ENCODE measurements at places on chromosomes 2 and 18.

- no peak for DNase-seq
Observed at GRCh38 chr2:210477496-210477895, 937 bp upstream of the LANCL1 start.

GRCh38 chr2:221588306-221588985 lies 16.3 kb upstream of the EPHA4 start:
- no peak for DNase-seq

GRCh38 chr2:21759819-21760218 lies 636.1 kb downstream of the TDRD15 start:
- no peak for DNase-seq

- DNase-seq: no peak
Observed at GRCh38 chr2:173008786-173009185, 66.9 kb upstream of the MAP3K20 start.

- no peak for DNase-seq
Observed at GRCh38 chr2:86416146-86416545, 25.0 kb upstream of the KDM3A start.

GRCh38 chr2:29731948-29732347 lies 189.4 kb downstream of the ALK start:
- DNase-seq: no peak

- no peak for DNase-seq
Observed at GRCh38 chr18:14964406-14964805, 216.4 kb downstream of the ANKRD30B start.

- no peak for DNase-seq
Observed at GRCh38 chr18:59012815-59013705, 126.6 kb upstream of the SEC11C start.

DNA sequence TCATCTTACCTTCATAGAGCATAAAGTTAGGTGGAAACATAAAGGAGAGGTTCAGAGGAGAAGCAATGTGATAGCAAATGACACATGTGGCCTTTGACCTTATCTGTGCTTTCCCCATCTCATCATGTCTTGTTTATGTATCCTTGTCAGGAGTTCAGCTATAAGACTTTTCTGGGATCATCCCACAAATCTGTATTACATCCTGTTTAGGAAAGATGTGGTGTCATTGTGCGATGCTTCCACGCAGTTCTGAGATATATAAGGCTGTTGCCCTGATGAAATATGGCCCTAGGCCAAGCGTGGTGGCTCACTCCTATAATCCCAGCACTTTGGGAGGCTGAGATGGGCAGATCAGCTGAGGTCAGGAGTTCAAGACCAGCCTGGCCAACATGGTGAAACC lies 15.5 kb upstream of the MGAT5 start:
- DNase-seq: no peak

GRCh38 chr2:149064365-149064841 lies 25.9 kb downstream of the LYPD6B start:
- no peak for DNase-seq

DNA sequence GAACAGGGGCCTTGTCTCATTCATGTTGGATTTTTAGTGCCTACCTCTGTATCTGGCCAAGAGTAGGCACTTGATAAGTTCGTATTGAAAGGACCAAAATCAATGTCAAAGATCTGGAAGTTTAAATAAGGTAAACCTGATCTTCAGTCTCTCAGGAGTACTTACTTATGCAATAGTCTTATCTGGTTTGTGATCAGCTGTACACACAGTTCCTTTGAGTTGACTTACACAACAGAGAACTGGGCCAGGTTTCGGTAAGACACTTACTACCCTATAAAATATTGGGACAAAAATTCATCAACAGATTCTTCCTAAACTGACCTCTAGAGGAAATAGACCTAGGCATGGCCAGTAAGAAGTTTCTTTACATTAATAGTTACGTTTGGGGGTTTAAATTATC lies 113.6 kb upstream of the NXPH2 start:
- no peak for DNase-seq

GRCh38 chr18:8139891-8140406 lies 469.3 kb upstream of the RAB12 start:
- no peak for DNase-seq

DNA sequence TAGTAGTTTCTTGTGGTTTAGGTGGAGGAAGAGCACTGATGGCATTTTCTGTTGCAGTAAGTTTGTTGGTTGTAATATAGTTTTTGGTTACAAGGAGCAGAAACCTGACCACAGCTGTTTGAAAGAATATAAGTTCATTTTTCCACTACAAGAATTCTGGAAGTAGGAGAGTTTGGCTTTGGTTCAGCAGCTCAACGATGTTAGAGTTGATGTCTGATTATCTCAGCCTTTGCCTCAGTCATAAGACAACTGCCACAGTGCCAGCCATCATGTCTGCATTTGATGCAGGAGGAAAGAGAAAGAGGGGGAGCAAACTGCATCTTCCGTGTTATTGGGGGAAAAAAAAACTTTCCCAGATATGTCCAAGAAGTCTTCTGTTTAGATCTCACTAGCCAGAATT lies 119.1 kb downstream of the LYPD1 start:
- DNase-seq: no peak

DNA sequence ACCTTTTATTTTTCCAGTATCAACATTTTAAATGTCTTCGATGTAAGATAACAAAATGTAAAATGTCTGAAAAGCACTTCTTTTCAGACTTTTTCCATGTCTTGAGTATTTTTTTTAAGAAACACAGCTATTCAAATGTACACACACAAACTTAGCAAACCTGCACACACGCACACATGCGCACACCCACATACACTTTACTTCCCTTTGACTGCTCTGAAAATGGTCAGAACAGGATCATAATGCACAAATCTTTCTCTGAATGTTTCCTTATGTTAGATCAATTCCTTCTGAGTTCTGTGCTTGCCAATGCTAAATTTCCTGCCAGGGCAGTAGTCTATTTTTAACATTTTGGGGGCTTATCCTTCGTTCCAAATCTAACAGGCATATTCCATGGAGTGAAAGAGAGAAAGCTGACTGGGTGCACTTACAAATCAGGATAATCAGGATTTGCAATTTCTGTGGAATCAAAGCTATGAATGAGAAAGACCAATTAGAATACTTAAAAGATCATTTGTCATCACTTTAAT lies 136.3 kb downstream of the ZEB2 start:
- DNase-seq: no peak

- no peak for DNase-seq
Observed at GRCh38 chr18:74152857-74153256, 4.5 kb downstream of the TIMM21 start.

GRCh38 chr18:55361492-55362250 lies 226.3 kb downstream of the TCF4 start:
- DNase-seq: no peak

DNA sequence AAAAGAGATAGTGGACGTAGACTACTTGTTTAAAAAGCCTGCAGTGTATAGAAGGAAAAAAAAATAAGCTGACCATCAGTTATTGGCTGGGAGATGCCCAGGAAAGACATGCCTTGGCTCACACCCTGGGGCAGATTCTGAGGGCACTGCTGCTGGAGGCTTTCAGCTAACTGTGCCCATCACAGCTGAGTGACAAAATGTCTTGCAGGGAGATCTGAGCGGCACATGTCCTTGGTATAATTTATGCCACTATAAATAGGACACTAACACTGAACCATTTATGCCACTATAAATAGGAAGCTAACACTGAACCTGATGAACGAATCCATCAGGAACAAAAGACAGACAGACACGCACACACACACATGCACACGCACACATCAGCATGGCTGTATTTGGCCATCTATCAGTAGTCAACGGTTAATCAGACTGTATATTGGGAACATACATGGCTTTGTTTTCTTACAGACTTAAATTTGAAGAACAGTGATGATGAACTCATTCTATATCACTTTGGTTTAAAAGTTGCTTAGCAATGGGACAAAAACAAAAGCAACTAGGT lies 68.2 kb upstream of the NOSTRIN start:
- no peak for DNase-seq

DNA sequence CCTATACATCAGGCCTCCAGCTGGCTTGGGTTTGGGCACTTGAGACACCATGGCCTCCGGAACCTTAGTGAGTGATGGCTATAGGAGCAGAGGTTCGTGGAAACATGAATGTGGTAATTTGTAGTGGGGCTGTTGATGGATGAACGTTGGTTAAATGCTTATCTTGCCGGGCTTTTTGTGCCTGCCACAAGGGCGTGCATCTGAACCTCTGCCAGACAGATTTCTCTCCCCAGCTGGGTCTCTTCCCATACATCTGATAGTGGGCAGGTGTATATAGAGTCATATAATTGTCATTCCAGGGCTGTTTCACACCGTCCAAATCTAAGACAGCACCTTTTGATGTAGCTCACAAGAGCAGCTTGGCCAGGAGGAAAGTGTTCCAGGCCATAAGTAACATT lies 14.7 kb downstream of the LAMA3 start:
- no peak for DNase-seq

DNA sequence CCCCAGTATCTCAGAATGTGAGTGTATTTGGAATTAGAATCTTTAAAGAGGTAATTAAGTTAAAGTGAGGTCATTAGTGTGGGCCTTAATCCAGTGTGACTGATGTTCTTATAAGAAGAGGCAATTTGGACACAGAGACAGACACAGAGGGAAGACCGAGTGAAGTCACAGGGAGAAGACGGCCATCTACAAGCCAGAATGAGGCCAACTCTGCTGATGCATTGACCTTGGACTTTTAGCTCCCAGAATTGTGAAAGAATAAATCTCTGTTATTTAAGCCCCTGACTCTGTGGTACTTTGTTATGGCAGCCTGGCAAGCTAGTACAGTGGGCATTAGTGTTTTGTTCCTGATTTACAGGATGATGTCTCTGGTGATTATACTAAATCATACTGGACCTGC lies 64.6 kb downstream of the LTBP1 start:
- DNase-seq: no peak

DNA sequence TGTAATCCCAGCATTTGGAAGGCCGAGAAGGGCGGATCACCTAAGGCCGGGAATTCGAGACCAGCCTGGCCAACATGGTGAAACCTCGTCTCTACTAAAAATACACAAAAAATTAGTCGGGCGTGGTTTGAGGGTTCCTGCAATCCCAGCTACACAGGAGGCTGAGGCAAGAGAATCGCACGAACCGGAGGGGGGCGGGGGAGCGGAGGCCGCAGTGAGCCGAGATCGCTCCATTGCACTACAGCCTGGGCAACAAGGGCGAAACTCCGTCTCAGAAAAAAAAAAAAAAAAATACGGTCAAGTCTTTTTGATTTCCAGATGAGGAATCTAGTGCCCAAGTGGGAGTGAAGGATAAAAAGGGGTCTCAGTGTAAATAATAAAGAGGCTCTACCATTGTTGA lies 16.5 kb upstream of the MEIS1 start:
- no peak for DNase-seq

DNA sequence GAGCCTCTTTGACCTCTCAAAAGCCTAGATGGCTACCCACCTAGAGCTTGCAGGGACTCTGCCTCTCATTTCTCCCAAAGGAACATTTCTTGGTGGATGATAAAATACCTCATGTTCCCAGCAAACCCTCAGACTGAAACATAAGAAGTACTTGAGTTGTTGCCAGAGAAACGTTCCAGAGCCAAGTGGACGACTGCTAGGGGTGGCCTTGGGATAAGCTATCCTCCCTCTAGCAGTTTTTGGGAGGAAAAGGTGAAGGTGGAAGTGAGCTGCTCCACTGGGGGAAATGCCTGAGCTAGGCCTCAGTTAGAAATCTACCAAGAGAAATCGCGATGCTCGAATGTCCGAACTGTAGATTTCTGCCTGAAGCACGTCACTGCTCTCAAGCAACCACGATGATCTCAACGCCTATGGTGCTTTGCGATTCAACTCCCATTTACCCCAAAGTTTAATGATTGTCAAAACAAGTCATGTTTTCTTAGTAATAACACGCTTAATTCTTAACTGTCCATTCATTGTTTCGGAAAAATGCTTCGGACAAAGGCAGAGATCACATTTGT lies 91.5 kb downstream of the CCBE1 start:
- no peak for DNase-seq

- DNase-seq: no peak
Observed at GRCh38 chr2:70133491-70134322, 46.4 kb downstream of the PCBP1 start.

- no peak for DNase-seq
Observed at GRCh38 chr2:45541450-45541849, 69.6 kb downstream of the SRBD1 start.

GRCh38 chr2:223727562-223727961 lies 109.8 kb downstream of the AP1S3 start:
- no peak for DNase-seq

GRCh38 chr2:213221957-213222356 lies 62.3 kb upstream of the SPAG16 start:
- no peak for DNase-seq

GRCh38 chr2:216652566-216652965 lies 19.3 kb downstream of the IGFBP2 start:
- DNase-seq: no peak

DNA sequence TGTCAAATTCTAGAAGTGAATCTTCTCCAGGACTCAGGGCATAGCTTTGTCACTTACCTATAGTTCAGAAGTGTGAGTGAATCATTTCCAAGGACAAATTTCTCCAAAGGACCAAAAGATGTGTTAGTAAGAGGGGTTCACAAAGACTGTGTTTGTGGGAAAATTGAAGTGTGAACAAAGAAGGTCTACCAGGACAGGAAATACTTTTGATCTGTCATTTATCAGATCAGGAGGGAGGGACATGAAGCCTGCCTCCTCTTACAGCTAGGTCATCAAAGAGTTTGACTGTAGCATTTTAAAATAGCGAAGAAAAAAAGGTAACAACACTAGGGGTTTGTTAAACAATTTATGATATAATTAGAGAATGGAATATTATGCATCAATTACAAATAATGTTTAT lies 2.0 kb upstream of the CD28 start:
- no peak for DNase-seq

GRCh38 chr18:5824370-5824984 lies 70.8 kb downstream of the TMEM200C start:
- no peak for DNase-seq

GRCh38 chr2:144180131-144180530 lies 339.8 kb downstream of the ZEB2 start:
- no peak for DNase-seq

DNA sequence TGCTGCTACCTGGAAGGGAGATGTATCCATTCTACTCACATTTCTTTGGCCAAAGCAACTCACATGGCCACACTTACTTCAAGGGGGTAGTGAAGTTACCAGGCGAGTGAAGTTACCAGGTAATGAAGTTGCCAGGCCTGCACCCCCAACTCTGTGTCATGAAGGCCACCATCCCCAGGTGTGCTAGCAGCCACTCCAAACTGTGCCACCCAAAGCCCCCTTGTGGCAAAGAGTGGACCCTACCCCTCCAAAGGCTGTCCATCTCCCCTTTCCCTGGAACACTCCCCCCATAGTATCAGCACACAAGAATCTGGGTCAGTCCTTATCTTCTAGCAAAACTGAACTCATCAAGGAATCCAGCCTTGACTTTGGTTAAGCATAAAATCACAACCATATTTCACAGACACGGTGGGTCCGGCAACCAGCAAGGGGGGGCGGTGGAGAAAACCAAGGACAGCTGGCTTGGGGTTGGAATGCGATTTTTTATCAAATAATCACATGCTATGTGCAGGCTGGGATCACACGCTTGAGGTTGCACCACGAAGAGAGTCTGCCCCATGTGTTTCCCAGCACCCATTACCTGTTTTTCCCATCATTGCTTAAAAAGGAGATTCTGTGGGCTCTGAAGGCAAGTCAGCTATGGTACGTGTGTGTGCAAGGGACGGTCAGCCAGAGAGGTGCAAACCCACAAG lies 60.9 kb downstream of the ZFP36L2 start:
- no peak for DNase-seq

- peak; percentile 8 for DNase-seq
Observed at GRCh38 chr18:46250084-46250811, 146.1 kb downstream of the HAUS1 start.

GRCh38 chr18:70334728-70335329 lies 46.0 kb downstream of the SOCS6 start:
- DNase-seq: no peak

GRCh38 chr18:361941-362310 lies 94.1 kb upstream of the THOC1 start:
- DNase-seq: no peak
